ENCODE measurements at places on chromosomes 11 and 22.

DNA sequence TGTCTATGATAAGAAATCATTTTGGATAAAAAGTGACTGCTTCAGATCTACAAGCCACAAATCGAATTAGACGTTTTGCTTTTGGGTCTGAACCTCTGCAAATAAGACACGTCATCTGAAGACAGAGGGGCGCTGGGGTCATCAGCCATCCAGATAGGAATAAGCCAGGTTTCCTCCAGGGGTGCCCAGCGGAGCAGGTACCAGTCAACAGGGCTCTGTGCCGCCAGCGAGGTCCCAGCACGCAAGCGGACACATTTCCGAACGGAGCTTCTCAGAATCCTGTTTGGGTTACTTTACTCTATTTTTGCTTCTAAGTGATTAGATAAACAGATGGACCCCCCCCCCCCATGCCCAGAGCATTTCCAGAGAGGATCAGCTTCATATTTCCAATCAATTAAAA lies 873.8 kb downstream of the BRD1 start:
- DNase-seq: no peak

GRCh38 chr11:40987776-40988435 lies 471.5 kb downstream of the LRRC4C start:
- DNase-seq: no peak

DNA sequence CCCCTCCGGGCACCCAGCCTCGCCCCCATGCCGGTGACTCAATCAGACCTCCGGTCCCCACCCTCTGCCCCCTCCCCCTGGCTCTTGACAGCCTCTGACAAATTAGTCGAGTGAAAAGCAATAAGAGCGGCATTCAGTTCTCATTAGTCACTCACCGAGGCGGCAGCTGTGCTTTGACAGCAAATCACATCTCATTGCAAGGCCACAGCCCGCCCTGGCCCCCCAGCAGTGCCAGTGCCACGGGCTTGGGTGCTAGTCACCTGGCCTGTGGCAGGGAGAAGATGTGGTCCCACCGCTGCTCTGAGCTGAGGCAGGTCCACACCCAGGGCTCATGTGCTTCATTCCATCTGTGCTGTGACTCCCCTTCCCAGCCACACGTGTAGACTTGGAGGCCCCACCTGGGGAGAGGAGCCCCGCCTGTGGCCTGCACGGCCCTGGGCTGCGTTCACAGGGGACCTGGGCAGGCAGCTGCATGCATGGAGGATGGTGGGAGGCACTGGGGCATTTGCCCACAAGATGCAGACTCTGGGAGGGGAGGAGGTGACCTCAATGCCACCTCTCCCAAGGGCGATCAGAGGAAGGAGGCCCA lies 7.4 kb upstream of the TH start:
- no peak for DNase-seq

- DNase-seq: no peak
These were observed 25.3 kb downstream of the UEVLD start for GRCh38 chr11:18563090-18563730.

- no peak for DNase-seq
These were observed 55.2 kb upstream of the MPEG1 start for GRCh38 chr11:59267736-59268475.

- DNase-seq: peak; percentile 79
These were observed 734 bp downstream of the PPP1R14B start for GRCh38 chr11:64245797-64246620.

- DNase-seq: no peak
These were observed 119.7 kb upstream of the ZC3H12C start for GRCh38 chr11:109973486-109973885.

- no peak for DNase-seq
These were observed 32.2 kb upstream of the LYVE1 start for GRCh38 chr11:10600570-10601248.

- DNase-seq: no peak
These were observed 58.3 kb downstream of the SLC22A12 start for GRCh38 chr11:64649291-64649697.

DNA sequence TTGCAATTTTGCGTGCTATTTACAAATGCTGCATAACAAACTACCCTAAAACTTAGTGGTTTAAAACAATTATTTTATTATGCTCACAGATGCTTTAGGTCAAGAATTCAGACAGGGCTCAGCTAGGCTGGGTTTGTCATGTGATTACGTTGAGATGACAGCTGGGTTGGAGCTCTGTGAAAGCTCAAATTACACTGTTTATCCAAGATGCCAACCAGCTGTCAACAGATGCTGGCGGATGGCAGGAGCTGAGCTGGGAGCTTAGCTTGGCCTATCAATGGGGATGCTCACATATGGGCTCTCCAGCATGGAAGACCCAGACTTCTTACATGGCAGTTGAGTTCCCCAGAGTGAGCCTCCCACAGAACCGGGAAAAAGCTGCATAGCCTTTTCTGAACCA lies 62.7 kb downstream of the STK33 start:
- no peak for DNase-seq

DNA sequence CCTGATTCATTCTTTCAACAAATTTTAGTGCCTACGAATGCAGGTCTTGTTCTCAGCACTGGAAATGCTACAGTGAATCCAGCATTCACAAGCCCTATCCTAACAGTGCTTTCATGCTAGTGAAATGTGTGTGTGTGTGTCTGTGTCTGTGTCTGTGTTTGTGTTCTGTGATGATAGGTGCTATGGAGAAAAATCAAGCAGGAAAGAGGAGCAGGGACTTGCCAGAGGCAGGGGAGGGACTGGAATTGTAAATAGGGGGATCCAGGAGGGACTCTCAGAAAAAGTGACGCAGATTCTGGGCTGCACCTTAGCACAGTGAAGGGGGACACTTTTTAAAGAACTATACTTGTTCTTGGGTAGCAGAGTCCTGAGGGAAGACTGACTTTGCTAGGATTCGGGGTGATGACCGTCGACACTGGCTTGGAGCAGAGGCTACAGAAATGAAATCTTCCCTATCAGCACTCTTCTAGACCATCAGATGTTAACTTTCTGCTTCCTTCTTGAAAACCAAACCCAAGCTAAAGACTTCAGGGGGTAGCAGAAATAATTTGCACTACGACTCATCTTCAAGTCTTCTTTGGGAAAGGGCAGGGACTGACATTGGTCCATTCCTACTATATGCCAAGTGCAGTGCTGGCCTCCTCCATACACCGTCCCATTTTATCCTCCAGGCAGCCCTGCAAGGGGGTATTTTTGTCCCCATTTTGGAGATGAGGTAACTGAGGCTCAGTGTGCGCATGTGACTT lies 39.3 kb upstream of the PTPRJ start:
- no peak for DNase-seq

DNA sequence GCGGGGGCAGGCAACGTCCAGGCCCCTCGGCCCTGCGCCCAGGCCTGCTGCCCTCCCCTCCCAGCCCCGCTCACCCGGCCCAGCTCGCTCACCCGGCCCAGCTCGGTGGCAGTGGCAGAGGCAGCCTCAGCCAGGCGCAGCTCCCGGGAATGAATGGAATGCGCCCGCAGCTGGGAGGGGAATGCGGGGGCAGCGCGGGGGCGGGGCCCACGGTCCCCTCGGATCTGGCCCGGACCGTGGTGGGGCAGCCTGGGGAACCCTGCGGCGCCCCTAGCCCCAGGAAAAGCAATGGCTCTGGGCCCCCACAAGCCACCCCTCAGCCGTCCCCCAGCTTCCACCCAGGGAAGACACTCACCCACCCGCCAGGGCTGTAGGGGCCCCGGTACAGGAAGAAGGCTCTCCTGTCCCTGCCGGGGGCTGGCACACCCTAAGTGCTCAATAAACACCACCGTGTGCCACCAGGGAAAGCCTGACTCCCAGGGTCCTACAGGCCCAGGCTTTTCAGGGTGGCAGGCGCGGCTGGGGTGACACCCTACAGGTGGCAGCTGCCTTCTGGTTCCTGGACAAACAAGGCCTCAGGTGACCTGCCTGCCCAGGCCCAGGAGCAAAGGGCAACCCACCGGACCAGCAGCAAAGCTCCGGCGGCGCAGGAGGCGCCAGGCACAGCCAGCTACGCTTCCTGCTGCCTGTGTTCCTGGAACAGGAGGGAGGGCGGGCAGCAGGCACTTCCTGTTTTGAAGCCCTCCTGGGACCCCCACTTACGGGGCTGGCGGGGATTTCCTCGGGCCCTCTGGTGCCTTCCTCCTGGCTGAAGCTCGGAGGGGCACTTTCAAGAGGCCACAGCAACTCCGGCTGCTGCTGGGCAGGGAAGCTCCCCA lies 13.8 kb downstream of the PLXNB2 start:
- DNase-seq: no peak

DNA sequence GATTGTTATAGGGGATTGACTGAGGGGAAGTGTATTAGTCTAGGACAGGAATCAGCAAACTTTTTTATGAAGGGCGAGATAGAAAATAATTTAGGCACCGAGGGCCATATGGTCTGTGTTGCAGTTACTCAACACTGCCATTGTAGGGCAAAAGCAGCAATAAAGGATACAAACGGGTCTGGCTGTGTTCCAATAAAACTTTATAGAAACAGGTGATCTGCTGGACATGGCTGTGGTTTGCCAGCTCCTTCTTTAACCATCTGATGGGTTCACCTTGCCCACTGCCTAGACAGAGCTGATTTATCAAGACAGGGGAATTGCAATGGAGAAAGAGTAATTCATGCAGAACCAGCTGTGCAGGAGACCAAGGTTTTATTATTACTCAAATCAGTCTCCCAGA lies 20.0 kb downstream of the PRR5L start:
- no peak for DNase-seq

GRCh38 chr11:130023204-130023603 lies 20.6 kb upstream of the PRDM10 start:
- DNase-seq: no peak

All from stimulated activated CD4-positive, alpha-beta T cell treated with anti-CD3 and anti-CD28 coated beads, Interleukin-4, amount 100 ng/mL, for 48 hours (primary cell).